Psoas muscle (tissue), 8 donors: ENCODE measurements at places on chromosomes 12 and 14. TPM values are rescaled to one million over a fixed set of nuclear protein-coding genes. Genes with fewer than 3 reads are reported as not detected.
A peak's percentile ranks its signal among the peaks of the same experiment; 100 is the strongest.

- DNase-seq, result no peak
Measured at GRCh38 chr12:24960222-24960855, 11.4 kb upstream of the BCAT1 start.

DNA sequence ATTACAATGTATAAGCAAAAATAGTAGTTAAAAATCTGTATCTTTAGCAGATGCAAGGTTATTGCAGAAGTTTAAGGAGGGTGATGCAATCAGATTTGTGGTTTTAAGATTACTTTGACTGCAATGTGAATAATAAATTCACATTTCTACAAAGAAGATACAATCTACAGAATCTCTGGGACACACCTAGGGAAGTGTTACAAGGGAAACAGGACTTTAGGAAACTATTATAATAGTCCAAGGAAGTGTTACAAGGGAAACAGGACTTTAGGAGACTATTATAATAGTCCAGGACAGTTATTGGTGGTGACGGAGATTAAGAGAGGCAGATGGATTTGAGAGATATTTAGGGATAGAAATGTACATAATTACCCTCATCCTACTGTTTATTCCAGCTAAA, 154.4 kb upstream of the GARIN6 start:
- DNase-seq, result no peak

DNA sequence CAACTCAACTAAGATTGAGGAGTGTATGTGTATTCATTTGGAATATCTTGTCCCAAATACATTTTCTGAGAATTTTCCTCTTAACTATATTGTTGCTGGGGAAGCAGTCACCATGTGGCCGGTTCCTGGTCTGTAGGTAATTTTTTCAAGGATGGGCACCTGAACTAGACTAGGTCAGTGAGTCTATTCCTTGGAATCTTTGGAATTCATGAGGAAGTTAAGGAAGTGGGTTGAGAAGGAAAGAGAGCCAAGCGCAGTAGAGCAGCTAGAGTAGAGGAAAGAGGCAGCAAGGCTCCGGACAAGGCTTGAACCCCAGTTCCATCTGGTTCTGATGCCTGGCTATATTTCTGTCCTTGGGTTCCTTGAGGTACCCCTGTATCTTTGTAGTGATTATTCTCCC, 183.7 kb downstream of the DACT1 start:
- DNase-seq, result no peak

DNA sequence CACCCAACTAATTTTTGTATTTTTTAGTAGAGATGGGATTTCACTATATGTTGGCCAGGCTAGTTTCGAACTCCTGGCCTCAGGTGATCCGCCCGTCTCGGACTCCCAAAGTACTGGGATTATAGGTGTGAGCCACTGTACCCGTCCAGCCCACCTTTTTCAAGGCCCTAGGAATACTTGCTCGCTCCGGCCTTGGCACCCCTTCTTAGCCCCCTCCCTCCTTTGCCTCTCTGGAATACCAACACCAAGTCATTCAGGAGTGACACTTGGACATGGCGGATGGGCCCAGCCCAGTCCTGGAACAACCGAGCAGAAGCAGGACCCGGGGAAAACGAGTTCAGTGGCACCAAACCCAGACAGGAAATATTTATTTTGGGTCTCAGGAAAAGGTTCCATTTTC, 29.1 kb downstream of the PLEKHG3 start:
- DNase-seq, result no peak

DNA sequence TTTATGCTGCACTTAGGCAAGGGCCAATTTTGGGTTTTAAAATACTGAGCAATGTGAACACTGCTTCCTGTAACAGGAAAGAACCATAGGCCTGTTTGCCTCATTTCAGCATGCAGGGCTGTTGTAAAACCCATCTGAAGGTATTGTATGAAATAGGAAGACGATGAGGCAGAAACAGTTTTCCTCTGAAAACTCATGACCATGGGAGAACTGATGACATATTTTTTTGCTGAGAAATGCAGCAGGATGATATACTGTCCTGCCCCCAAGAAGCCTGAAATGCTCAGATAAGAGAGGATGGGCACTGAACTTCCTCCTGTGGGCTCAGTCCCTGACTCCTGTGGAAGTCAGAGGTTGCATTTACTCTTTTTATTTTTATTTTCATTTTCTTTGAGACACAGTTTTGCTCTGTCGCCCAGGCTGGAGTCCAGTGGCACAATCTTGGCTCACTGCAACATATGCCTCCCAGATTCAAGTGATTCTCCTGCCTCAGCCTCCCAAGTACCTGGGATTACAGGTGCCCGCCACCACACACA, 17.4 kb downstream of the PYGL start:
- DNase-seq, result no peak

DNA sequence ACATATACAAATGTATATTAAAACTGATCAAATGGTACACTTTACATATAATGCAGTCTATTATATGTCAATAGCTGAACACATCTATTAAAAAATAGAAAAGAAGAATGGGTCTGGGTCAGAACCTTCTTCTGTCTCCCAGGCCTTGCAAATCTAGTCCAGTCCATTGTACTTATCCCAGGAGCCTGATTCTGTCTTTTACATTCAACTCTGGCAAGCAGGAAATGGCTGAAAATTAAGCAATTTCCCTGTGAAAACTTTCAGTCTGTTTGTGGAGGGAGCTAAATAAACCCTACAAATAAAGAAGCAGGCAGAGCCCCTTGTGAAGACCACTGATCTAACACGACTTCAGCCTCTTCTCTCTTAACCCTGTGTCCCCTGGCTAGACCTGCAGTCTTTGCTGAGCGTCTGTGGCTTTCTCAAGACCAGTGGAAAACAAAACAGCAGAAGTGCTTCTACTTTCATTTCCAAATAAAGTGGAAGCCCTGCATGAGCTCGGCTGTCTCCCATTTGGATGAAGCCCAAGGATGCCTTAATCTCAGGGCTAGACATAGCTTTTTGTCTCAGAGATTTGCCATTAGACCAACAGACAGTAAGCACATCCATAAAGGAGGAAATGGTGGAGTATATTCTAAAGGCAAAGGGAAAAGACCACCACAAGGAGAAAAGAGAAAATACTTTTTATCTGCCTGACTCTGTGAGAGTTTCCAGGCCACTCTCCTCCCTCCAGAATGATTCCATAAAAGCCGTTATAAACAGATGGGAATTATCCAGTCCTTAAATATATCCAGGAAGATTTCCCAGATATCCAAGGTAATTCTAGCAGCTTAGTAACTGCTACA, 48.2 kb downstream of the CRACR2A start:
- no peak for DNase-seq

GRCh38 chr14:86450085-86450484, 920.1 kb downstream of the FLRT2 start:
- DNase-seq, result no peak

- no peak for DNase-seq
Measured at GRCh38 chr12:125794401-125794800, 729.2 kb downstream of the AACS start.

DNA sequence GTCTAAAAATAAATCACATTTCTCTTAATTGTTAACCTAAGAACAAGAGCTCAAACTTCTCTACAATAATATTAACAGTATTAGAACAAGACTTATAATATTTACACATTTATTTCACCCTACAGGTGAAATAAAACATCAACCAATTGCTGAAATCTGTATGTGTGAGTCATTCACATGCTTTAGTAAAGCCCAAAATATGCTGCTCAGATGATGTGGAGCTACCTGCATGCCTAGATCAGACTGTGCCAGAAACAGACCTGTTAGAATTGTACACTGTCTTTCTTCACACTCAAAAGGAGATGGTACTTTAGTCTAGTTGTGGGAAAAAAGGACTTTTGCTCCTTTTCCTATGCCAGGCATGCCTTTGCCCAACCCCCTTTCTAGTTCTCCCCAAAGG, 54.7 kb downstream of the RPS6KA5 start:
- DNase-seq, result no peak

- DNase-seq, result no peak
Measured at GRCh38 chr14:26925876-26926584, 328.2 kb upstream of the NOVA1 start.

- no peak for DNase-seq
Measured at GRCh38 chr14:72129291-72129690, 197.1 kb downstream of the RGS6 start.

DNA sequence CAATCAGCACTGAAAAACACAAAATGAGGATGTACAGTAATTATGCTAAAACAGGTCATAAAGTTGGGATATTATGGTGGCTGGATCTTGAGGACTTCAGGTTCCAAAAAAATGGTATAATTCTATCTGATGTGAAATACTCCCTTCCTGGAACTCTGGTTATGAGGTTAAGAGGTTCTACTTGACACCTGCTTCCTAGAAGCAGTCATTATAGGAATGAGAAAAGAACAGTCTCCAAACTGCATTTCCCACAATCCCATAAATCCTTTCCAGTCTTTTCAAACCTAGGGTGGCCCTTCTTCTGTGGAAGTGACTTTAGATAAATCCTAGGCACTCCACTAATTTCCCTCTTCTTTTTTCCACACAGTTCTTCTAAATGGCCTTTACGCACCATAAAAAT, 63.7 kb upstream of the OR10AD1 start:
- no peak for DNase-seq

DNA sequence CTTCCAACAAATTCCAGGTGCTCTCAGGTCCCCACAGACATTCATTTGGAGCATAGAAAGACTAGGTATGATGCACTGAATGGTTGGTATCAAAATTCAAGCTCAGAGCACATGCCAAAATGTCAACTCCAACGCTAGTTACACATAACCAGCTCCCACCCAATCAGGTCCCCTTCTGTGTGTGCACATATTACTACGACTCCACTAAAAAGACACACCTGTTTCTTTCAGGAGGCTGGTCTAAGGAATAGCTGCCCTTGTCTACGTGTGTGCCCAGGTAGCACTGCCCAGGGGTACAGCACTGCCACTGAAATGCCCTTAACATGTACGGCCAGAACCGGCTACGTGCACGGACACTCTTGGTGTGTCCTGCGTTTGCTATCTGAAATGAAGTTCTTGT, 138.1 kb downstream of the KCNK10 start:
- no peak for DNase-seq

DNA sequence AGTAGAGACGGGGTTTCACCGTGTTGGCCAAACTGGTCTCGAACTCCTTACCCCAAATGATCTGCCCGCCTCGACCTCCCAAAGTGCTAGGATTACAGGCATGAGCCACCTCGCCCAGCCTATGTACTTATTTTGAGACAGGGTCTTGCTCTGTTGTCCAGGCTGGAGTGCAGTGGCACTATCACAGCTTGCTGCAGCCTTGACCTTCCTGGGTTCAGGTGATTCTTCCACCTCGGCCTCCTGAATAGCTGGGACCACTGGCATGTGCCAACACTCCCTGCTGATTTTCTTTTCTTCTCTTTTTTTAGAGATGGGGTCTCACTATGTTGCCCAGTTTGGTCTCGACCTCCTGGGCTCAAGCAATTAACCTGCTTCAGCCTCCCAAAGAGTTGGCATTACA, 14.0 kb upstream of the HNF1A start:
- DNase-seq, result no peak

GRCh38 chr12:7327918-7328317, 24.0 kb downstream of the ACSM4 start:
- DNase-seq, result no peak

GRCh38 chr12:71556875-71557274, 106.8 kb downstream of the ZFC3H1 start:
- DNase-seq, result no peak

GRCh38 chr12:100794441-100795173, at the start of gene ANO4:
Gene ANO4, plus strand, starts transcription at chr12:100794776. Its CDS starts 107,010 bp downstream, at chr12:100901786.
- no peak for DNase-seq

DNA sequence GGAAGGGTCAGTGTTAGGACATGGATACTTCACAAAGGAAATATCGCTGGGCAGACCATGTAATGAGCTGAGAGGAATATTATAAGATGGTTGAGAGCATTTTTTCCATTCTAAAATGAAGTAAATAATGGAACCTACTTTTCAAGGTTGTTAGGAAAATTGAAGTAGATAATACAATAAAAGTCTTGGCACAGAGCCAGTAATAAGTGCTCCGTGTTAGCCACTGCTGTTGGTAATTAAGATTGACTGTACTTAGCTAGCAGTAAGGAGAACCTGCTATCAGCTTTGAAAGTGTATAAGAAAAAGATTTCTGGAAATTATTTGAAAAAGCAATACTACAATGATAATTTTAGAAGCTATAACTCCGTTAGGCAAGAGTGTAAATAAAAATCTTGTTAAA, 77.6 kb downstream of the SCAF11 start:
- no peak for DNase-seq

DNA sequence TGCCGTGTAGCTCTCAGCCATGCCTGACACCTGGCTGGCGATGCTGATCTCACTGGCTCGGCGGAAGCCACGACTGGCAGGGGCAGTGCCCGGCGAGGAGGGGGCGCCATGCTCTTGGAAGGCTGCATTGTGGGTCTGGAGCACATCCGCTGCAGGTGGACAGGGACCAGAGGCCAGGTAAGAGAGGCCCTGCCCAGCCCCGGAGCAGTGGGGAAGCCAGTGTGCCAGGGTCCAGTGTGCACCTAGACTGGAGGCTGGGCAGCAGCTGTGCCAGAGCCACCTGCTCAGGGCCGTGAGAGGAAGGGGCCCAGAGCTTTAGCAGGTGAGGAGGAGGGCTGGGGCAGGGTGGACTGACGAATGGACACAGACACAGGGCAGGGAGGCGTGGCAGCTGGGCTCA, 10.1 kb downstream of the ARL6IP4 start:
- DNase-seq, result peak; percentile 50

- DNase-seq, result no peak
Measured at GRCh38 chr14:64422756-64423155, 34.6 kb downstream of the MTHFD1 start.

- DNase-seq, result no peak
Measured at GRCh38 chr12:12985817-12986408, 14.2 kb downstream of the HEBP1 start.

DNA sequence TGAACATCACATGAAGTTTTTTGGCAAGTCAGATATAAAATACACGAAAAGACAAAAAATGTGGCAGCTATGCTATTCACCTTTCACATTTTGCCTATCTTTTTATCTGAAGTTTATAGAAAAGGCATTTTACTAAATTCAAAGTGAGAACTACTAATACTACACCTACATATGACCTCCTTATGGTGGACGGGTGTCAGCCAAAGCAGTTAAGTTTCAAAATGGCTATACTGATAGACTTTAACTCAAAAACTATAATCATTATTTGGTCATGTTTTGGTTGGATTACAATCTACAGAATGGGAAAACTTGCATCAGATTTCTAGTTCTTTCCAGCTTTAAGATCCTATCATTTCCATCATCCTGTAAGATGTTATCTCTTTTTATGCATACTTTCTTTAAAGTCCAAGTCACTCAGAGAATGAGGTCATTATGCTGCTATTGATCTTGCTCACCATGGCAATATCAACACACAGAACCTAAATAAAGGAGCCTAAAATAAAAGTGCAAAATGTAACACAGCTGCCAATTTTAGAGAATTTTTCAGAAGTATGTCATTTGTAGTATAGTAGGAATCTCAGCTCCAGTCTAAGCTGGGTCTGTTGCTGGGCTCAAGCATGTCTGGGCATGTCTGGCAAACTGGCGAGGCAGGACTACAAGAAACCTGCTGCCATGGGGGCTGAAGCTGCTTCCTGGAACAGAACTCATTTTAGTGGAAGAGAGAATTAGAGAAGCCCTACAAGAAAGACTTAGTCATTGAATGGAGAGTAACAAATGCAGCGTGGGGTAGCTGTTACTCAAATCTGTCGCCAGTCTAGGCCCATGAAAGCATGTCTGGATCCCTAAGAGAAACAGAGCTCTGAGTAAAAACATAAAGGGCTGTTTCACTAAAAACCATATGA, 7.6 kb upstream of the AEBP2 start:
- no peak for DNase-seq

PLA2G1B gene
- total RNA-seq, result not detected

ARMH4 gene
- total RNA-seq, result 3.2 TPM

CPM gene
- 6.6 TPM for total RNA-seq

LRRIQ1 gene
- not detected for total RNA-seq

RFX4 gene
- not detected for total RNA-seq

KRT80 gene
- 0.11 TPM for total RNA-seq

WNT1 gene
- not detected for total RNA-seq

C1QL4 gene
- not detected for total RNA-seq
